ENCODE measurements at places on chromosomes 5 and 9. TPM values are rescaled to one million over a fixed set of nuclear protein-coding genes. Genes with fewer than 3 reads are reported as not detected.
A peak's percentile ranks its signal among the peaks of the same experiment; 100 is the strongest.

Gene DDX41
- 146 TPM for total RNA-seq

DNA sequence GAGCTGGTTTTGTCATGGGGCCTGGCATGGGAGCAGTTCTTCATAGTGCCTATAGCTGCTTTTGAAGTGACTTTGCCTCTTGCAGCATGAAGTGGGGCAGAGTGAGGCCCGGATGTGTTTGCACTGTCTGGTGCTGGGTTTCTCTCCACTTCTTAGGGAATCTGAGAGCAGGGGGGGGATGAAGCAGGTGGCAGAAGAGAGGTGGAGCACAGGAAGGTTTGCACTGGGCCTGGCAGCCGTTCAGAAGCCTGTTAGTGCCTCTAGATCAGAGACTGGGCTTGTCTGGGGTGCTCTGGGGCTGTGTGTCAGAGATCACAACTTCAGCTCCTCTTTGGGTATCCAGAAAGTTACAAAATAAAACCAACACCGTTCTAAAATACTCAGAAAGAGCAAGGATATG, 18.4 kb downstream of the USP20 start:
- no peak for DNase-seq

DNA sequence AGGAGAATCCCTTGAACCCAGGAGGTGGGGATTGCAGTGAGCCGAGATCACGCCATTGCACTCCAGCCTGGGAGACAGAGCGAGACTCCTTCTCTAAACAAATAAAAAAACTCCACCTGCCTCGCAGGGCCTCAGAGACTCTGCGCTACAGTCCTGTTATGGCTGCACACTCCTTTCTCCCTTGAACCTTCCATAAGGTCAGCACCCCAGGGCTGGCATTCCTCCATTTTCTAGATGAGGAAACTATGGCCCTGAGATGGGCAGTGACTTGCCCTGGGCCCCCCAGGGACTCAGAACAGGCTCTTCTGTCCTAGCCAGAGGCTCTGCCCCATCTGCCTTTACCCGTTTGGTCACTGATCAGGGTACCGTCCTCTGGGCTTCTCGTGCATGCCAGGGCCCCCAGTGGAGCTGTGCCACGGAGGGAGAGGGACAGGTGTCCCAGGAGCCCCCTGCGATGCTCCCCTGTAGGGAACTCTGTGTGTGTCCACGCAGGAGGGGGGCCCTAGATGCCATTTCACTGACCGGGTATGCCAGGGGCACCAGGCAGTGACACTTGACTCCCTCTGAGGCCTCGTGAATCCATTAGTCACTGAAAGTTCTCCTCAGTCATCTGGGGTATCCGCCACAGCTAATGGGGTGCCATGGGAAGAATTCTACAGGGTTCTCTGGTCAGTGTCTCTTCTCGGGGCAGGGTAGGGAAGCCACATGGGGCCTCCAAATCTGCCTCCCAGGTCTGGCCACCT, 16.2 kb downstream of the RALGDS start:
- peak; percentile 11 for DNase-seq

- DNase-seq = no peak
These were observed 23.9 kb downstream of the SLC36A1 start for GRCh38 chr5:151471276-151471675.

Gene SLC30A5
- 96.3 TPM for total RNA-seq

DNA sequence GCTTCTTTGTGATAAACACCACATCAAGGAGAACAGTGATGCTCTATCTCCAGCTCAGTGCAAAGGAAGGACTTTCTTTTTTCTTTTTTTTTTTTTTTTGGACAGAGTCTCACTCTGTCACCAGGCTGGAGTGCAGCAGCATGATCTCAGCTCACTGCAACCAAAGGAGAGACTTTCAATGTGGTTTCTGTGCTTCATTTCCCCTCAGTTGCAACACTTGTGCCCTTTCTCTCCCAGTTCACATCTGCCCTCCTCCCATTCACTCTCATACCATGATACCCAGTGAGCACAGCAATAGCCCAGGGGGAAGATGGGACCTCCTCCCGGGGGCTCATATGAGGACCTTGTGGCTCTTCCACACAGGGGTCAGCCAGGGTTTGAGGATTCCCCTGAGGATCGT, 110.0 kb downstream of the MTRR start:
- DNase-seq = no peak

Gene ZNF354C
- total RNA-seq = 14.8 TPM

Gene VAV2
- total RNA-seq = 4.7 TPM

Gene ADRA1B
- not detected for total RNA-seq

GRCh38 chr5:16049761-16050160, 129.8 kb downstream of the MARCHF11 start:
- DNase-seq = no peak

Gene PRR16
- 8.8 TPM for total RNA-seq

DNA sequence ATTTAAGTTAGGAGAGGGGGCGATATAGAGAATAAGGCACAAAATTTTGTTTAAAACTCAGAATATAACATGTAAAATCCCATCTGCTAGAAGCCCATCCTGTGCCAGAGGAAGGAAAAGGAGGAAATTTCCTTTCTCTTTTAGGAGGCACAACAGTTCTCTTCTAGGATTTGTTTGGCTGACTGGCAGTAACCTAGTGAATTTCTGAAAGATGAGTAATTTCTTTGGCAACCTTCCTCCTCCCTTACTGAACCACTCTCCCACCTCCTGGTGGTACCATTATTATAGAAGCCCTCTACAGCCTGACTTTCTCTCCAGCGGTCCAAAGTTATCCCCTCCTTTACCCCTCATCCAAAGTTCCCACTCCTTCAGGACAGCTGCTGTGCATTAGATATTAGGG, 18.3 kb downstream of the MOCS2 start:
- no peak for DNase-seq

Gene SHISAL2B
- not detected for total RNA-seq

Gene PCDHA9
- total RNA-seq = 0.70 TPM

DNA sequence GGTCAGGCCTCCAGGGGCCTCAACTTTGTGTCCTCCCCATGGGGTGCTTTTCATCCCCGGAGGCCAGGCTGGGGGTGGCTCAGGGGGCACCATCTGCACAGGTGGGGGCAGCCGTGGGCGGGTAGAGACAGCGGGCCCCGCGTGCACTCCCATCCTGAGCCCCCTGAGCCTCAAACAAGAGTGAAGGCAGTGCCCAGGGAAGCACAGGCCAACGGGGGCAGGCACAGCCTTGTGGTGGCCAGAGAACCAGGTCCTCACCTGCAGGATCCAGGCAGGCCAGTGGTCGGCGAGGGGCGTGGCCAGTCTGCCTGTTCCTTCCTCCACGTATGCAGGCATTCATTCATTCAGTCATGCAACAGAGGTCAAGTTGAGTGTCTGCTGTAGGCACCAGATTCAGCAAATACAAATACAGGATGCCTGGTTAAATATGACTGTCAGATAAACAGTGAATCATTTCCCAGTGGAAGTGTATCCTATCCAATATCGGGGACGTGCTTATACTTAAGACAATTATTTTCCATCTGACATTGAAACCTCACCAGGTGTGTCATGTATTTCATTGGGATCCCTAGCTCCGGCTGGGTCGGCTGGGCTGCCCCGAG, 22.3 kb downstream of the KCNT1 start:
- no peak for DNase-seq

GRCh38 chr9:114423181-114423580, 35.4 kb upstream of the AKNA start:
- no peak for DNase-seq

DNA sequence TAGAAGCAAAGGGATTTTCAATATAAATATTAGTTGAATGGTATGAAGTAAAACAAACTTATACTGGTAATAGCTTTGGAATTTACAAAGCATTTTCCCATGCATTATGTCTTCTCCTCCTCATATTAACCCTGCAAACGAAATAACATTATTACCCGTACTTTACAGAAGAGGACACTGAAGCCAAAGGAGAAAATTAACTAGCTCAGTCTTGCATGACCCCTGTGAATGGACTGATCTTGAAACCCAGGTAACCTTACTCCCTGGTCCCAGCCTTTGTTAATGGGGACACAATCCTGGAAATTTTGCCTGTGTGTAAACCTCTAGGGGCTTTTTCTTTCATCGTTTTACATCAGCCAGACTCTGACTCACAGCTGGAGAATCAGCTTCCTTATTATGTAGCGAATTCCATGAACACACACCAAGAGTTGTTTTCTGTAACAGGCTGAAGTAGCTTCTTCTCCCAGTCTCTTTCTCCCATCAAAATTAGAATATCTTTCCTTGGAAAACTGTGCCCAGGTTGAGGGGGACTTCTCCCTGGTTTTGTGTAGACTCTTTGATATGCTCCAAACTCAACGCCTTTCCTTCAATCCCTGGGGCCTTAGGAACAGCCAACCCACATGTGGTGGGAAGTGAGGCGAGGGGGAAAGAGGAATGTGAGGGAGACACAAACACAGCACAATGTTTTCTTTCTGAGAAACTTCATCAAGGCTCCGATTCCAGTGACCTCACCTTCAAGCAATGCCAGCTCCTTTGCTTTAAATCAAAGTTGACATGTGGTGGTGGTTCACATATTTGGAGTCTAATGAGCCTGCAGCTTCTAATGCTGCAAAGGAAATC, 480.9 kb upstream of the PAPPA start:
- DNase-seq = peak; percentile 21

GRCh38 chr5:171688696-171689495, 96.7 kb upstream of the SMIM23 start:
- no peak for DNase-seq

Gene SLC46A2
- total RNA-seq = not detected

DNA sequence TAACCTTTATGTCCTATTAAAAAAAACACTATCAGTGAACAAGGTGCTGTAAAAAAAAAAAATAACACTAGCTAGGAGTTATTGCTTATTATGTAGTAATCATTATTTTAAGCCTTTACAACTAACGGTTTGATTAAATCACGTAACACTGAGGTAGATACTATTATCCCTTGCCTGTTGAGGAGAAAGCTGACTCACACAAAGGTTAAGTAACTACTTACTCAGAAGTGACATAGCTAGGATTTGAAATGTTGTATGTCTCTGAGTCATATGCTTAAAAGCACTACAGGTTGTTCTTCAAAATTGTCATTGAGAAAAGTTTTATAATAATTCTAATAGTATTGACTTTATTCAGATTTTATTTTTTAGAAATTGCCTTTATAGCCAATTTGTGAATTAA, 8.8 kb downstream of the TENT2 start:
- no peak for DNase-seq

Gene CYLC2
- not detected for total RNA-seq

Gene ALDH1A1
- 287 TPM for total RNA-seq

Gene ZFP2
- total RNA-seq = 5.7 TPM

DNA sequence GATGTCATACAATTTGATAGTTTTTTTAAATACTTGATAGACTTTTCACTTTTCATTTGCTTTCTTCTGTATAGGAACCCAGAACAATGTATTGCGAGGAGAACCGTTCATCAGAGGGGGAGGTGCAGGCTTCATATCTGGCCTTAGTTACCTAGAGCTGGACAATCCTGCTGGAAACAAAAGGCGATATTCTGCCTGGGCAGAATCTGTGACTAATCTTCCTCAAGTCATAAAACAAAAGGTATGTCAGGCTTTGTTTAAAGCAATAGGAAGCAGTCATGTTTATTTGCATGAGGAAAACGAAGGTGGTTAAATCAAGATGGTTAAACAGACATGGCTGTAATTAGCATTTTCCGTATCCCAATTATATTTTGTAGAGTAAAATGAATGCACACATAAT, 46.0 kb downstream of the C7 start:
- no peak for DNase-seq

Gene NUTM2F
- total RNA-seq = not detected

Measured in uterus (tissue), 4 donors.